Cerebellar nuclear complex (tissue), 1 donor: ENCODE measurements at places on chromosomes 1 and 21.

- no peak for DNase-seq
Measured at GRCh38 chr1:114075546-114076242, 78.0 kb downstream of the SYT6 start.

GRCh38 chr1:173477286-173478093 is at the start of gene PRDX6:
Gene PRDX6 (plus strand): TSS chr1:173477335. CDS start chr1:173477398, 63 bp downstream.
- peak; percentile 48 for DNase-seq

DNA sequence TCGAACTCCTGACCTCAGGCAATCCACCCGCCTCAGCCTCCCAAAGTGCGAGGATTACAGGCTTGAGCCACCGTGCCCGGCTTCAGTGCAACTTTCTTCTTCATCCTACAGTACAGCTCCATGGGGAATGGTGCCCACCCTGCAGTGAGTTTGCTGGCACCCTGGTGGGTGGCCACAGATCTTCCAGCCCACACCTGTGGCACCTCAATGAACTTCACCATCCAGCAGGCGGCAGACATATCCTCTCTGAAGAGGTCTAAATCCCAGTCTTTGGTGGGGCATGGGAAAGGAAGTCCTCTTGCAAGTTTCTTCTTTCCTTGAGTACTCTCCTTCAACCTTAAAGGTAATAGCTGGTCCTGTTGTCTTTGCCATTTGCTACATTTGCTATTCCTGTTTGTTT is 18.1 kb upstream of the ZBTB8A start:
- DNase-seq = no peak

DNA sequence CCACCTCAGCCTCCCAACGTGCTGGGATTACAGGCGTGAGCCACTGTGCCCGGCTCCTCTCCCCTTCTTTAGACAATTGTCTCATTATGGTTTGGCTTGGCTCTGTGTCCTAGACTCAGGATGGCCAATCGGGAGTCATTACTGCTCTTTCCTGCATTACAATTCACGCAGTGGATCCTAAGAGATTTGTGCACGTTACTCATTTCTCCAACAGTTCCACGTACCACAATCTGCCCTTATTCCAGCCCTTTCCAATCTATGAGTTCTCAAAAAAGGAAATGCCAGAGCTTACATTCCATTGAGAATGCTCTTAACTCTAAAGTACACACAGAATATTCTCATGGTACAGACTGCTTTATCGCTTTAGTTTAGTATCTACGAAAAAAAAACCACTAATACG is 357.0 kb downstream of the GPATCH2 start:
- DNase-seq = no peak

GRCh38 chr1:7613851-7614205 is 157.3 kb upstream of the VAMP3 start:
- DNase-seq = no peak

GRCh38 chr1:70536708-70537366 is 125.8 kb downstream of the CTH start:
- DNase-seq = no peak
